ENCODE measurements at places on chromosomes 4 and X. TPM values are rescaled to one million over a fixed set of nuclear protein-coding genes. Genes with fewer than 3 reads are reported as not detected.

SLC4A4 gene
- total RNA-seq, result 6.7 TPM

GRCh38 chr4:85113706-85114105 is 147.2 kb upstream of the WDFY3 start:
- H3K4me1 ChIP-seq, result no peaks in the 10 kb centered on the region
- DNase-seq, result no peak
- H3K36me3 ChIP-seq, result no peaks in the 10 kb centered on the region
- H3K27me3 ChIP-seq, result no peaks in the 10 kb centered on the region
- H3K27ac ChIP-seq, result no peak overlapping the region

DNA sequence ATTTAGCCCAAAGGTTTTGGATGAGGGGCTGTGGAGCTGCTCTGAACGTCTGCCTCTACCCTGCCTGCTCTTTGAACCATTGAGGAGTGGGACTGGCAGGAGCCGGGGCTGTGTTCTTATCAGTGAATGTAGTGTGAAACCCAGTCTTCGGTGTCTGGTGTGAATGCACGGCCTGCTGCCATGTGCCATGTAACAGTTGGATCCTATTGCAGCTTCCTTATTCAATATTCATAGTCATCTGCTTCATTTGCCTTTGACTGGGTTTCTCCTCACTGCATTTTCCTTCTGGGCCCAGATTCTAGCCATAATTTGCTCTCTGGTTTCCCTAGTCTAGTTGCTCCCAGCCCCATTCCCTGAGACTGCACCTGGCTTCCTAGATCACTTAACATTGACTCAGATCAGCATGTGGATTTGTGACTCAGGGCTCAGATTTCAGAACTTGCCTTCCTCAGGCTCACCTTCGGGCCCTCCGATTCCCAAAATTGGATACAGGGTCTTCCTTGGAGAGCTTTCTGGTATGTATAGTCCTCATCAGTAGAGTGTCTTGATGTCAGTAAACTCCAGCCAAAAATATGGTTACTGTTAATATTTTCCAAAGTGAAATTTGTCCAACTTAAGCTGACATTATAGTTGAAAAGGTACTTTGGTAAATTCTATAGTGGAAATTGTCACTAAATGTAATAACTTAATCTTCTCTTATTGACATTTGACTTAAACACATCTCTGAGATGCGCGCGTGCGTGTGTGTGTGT is 94.0 kb upstream of the DDIT4L start:
- H3K4me3 ChIP-seq, result no peak overlapping the region
- no peaks in the 10 kb centered on the region for H3K4me1 ChIP-seq
- H3K27me3 ChIP-seq, result no peaks in the 10 kb centered on the region
- no peak for DNase-seq
- no peaks in the 10 kb centered on the region for H3K36me3 ChIP-seq

- no peaks in the 10 kb centered on the region for H3K36me3 ChIP-seq
- no peak overlapping the region for H3K4me3 ChIP-seq
- no peaks in the 10 kb centered on the region for H3K27me3 ChIP-seq
These were observed 65.6 kb downstream of the SYNPO2 start for GRCh38 chr4:118954246-118954645.

HPSE gene
- total RNA-seq, result 3.8 TPM

- H3K27ac ChIP-seq, result peak overlapping the region; percentile 96
- peaks cover 13% of the 10 kb centered on the region for H3K4me1 ChIP-seq
- H3K27me3 ChIP-seq, result no peaks in the 10 kb centered on the region
- no peaks in the 10 kb centered on the region for H3K36me3 ChIP-seq
- H3K4me3 ChIP-seq, result peak overlapping the region; percentile 73
- peak; percentile 61 for DNase-seq
These were observed 337 bp downstream of the STIM2 start for GRCh38 chr4:26860922-26861433.

GRCh38 chr4:48635980-48636379 is 144.1 kb downstream of the FRYL start:
- no peak for DNase-seq
- no peaks in the 10 kb centered on the region for H3K36me3 ChIP-seq
- no peaks in the 10 kb centered on the region for H3K4me1 ChIP-seq

Measured in breast epithelium (tissue), 4 donors.